ENCODE measurements at places on chromosomes 5 and 9.

DNA sequence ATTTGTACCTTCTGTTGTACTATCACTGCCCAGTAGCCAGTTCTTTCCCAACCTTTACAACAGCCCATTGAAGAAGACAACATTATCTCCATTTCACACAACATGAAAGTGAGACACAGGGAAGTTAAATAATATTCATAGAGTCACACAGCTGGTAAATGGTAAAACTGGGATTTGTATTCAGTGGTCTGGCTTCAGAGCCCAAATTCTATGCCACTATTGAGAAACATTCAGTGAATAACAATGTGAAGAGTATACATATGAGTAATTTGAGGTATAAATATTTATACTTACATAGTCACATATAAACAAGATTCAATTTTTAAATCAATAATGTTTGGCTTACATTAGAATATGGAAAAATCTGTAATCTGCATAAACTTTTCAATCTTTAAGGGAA lies 13.8 kb downstream of the SMIM15 start:
- DNase-seq, result no peak

- no peak for DNase-seq
These were observed 443.8 kb downstream of the LRRC70 start for GRCh38 chr5:63022403-63022802.

DNA sequence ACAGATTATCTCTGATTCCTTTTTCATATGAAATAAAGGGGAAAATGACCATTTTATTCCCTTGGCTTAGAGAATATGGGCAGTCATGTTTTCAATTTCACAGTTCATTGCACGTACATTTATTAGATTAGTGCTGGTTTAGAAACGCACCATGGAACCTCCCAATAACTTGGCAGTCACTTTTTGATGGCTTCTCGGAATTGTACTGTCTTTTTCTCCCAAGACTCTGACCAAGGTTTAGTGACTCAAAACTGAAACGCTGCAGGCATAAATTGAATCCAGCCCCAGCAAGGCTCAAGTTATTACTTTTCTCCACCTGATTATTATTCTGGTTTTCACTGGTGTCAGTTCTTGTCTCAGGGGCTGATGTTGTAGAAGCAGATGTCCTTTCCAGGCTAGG lies 55.6 kb upstream of the EGFLAM start:
- DNase-seq, result no peak

DNA sequence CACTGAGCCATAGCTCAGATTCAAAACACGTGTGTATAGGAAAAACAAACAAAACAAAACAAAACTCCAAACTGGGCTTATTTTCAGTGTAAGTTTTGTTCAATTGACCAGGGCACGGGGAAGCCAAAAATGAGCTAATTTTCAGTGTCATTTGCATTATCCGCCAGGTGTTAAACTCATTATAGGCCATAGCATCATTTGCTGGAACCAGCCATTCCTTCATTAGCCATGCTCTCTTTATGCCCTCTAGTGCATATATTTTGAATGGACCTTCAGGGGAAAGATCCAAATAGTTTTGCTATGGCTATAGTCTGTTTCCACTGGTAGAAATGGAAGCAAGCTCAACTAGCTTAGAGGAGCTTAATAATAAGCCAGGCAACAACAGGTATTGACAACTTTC lies 1205.2 kb upstream of the DMAC1 start:
- no peak for DNase-seq

- no peak for DNase-seq
These were observed 76.1 kb downstream of the C9orf50 start for GRCh38 chr9:129544761-129545160.

GRCh38 chr5:31983851-31984250 lies 190.3 kb downstream of the GOLPH3 start:
- no peak for DNase-seq

DNA sequence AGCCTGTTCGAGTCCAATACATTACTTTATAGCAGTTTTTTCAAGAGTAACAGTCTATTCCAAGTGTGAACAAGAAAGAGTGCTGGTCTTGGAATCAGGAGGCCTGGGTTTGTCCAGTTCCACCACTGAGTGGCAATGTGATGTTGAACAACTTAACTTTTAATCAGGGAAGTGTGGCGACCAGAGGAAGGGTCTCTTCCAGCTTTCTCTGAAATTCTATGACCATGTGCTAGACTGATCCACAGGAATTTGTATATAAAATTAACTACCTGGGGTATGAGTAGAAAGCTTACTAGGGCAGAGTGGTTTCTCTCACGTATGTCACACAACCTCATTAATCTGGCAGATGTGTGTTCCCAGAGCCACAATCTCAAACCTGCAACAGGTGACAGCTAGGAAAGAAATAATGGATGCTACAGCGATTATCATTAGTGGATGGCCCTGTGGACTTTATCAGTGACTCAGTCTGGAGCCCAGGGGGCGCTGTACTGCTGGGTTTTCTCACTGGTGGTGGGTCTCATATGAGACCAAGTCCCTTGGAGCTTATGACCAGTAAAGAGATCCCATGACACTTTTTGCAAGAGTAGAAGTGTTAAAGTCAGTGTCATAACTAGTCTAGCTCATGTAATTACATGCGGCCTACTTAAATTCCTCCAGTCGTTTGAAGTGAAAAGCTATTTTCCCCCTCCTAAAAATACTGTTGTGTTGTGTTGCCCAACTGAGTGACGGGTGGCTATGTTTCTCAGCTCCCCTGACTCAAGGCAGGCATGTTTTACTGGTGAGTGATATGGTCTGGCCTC lies 116.5 kb downstream of the GDNF start:
- DNase-seq, result no peak

- no peak for DNase-seq
These were observed 133.4 kb downstream of the SLC25A46 start for GRCh38 chr5:110872200-110872599.

DNA sequence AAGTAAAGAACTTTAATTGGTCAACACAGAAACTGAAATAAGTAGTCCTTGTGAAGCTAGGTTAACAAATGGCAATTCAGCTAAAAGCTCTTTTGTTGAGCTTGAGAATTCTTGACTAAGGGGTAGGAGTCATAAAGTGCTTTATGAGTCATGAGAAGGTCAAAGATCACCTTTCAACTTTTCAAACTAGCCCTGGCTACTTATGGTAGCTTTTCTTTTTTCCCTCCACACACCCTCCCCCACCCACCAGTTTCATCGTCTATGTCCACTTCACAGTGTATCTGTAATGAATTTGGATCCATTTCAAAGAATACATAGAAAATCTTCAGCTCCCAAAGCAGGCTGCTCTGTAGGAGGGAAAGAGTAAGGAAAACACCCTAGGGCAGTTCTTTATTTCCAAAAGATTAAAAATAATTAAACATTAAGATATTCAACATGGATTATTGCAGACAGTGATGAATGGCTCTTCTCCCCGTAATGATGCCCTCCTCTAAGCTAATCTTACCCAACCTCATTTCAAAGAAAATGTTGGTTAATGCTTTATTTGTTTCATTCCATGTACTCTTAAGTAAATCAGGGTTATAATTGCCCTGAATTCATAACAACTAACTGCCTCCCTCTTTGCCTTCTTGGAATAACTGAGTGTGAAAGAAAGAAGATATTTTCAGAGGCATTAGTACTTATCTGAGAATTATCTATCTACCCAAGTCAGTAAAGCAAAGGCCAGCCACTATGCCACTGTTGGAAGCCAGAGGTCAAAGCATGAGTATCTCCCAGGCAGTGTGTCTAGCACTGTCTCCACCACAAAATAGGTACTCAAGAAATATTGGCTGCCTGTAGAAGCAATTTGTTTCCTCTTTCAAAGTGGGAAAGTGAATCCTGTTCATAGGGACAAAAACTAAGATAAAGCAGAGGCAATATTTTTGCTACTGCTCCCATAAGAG lies 290.6 kb downstream of the PIK3R1 start:
- DNase-seq, result no peak

DNA sequence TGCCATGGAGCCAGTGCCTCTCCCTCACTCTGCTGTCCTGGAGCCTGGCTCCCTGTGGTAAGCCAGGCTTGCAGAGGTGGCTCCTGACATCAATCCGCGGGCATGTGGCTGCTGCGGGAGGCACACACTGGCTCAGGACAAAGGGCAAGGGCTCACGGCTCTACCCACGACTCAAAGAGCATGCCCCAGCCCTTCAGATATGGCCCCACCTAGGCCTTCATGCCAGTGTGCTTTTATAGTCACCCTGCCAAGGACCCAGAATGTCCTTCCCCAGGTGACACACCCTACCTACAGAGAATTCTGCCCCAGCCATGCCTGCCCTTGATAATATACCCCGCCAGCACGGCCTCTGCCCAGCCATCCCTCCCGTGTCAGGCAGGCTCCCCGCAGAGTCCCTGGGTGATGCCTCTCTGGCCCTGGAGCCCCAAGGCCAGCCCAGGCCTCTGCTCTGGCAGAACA lies 1.6 kb downstream of the MGAT4B start:
- no peak for DNase-seq

GRCh38 chr9:93084471-93084881 lies 11.5 kb upstream of the CARD19 start:
- DNase-seq, result no peak

DNA sequence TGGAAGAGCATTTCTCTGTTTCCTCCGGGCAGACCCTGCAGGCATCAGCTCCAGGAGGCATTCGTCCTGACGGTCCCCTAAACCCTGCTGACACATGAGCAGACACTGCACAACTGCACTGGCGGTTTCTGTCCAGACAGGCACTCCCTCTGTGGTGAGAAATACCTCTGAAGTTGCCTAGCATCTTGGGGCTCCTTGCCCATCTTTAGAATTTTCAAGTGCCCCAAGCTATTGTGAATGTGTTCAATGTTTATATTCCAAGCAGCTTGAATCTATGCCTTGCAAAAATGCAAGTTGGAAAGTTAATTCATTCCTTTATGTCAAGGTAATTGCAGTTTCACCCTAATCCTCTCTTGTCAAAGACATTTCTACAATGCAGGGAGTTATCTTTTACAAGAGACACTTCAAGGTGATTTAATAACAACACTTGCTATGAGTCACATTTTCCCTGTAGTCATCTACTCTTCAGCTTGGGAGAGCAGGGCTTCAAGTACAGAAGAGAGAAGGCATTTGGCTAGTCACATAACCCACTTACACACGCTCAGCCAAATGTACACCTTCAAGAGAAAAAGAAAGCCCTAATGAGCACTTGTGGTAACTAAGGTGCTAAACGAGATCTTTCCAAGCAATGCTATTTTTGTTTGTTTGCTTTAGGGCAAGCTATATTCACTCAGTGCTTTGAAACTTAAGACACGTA lies 302.5 kb downstream of the MLLT3 start:
- DNase-seq, result no peak

- no peak for DNase-seq
These were observed 123.3 kb downstream of the PHF2 start for GRCh38 chr9:93699650-93700049.

DNA sequence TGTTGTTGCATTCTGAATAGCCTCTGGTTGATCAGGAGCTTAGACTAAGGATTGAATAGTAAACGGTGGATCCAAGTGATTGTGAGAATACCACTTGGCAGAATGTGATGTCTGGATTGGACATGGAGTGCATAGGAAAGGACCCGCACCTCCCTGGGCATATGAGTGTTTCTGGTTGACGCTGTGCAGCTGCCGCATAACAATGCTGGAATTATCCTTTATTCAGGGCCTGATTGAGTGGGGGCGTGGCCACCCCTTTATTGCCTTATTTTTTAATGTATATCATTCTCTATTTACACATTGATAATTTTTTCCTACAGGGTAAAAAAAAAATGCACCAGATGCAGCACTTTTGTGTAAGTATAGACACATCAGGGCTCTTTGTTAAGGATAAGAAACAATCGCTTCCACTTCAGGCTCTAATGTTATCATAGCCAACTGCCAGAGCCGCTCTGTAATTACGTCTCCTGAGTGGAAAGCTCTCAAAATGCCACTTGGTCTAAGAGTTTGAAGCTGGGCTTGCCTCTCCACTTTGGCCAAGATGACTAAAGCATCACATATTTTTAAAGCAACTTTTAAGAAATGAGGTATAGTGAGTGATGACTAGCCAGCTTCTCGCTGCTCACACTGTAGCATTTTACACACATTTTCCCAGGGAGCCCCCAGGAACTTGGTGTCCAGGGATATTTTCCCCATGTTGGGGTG lies 5.7 kb downstream of the FGD3 start:
- DNase-seq, result no peak

- DNase-seq, result no peak
These were observed 20.2 kb downstream of the CDH6 start for GRCh38 chr5:31213705-31214121.

DNA sequence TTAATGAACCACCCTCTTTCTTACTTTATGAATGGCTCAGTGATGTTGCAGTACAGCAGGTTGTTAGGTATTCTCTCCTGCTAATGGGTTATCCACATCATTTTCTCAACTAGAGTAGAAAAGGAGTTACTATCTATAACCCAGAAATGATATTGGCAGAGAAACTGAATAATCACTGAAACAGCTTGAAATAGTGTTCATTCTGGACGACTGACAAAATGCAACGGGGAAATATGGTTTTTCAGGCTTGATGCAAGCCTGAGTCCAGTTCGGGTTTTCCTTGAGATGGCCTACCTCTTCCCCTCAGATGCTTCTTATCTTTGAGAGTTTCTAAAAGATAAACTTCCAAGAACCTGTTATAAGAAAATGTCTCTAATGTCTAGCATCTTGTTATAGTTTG lies 187.3 kb downstream of the RAB3C start:
- no peak for DNase-seq

DNA sequence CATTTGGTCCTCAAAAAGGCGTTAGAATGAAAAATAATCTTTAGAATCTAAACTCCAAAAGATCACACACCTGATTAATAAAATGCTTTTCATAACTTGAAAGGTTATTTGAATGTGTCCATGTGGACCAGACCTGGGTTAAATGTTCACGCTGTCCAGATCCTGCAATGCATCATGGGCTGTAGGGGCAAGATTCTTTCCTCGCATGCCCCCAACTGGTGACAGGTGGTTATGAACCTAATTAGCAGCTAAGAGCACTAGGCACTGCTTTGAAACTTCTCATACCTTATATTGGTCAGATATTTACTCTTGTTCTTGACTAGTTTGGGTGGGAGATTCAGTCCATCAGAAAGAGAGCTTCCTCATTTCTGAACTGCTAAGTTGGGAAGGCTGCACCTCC lies 19.3 kb upstream of the PIP5K1B start:
- peak; percentile 52 for DNase-seq

- no peak for DNase-seq
These were observed 50.3 kb upstream of the TGFBR1 start for GRCh38 chr9:99054581-99054980.

GRCh38 chr5:117496801-117497200 lies 922.2 kb upstream of the SEMA6A start:
- DNase-seq, result no peak

DNA sequence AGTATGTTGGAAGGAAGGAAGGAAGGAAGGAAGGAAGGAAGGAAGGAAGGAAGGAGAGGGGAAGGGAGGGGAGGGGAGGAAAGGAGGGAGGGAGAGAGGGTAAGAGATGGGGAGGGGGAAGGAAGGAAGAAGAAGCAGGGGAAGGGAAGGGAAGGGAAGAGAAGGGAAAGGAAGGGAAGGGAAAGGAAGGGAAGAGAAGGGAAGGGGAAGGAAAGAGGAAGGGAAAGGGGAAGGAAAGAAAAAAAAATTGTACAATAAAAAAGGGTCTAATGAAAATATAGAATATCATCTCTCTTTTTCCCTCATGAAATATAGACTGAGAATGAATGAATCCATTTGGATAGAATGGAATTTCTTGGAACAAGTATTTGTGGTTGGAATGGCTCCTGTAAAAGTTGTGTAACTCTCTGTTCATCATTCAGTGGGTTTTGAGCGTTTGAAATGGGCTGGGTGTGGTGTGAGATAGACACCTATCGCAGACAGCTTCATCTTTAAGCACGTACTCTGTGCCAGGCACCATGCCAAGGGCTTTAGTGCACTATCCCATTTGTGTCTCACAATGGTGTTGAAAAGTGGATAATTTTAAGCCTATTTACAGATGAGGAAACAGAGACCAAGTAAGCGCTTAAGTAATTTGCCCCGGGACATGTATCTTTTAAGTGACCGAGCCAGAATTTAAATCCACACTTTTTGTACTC lies 11.6 kb upstream of the PAPPA start:
- no peak for DNase-seq

All from naive B cell (primary cell).